ENCODE measurements at places on chromosomes 16 and 17. TPM values are rescaled to one million over a fixed set of nuclear protein-coding genes. Genes with fewer than 3 reads are reported as not detected.

DNA sequence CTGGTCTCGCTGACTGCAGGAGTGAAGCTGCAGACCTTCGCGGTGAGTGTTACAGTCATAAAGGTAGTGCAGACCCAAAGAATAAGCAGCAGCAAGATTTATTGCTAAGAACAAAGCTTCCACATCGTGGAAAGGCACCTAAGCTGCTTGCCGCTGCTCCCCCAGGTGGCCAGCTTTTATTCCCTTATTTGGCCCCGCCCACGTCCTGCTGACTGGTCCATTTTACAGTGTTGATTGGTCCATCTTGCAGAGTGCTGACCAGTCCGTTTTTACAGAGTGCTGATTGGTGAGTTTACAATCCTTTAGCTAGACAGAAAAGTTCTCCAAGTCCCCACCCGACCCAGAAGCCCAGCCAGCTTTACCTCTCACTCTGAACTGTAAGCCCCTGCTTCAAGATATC is 227.8 kb downstream of the ABCC12 start:
- no peak for DNase-seq

The HSD11B2 gene
- not detected for total RNA-seq

- DNase-seq = no peak
Measured at GRCh38 chr17:46097497-46097896, 95.7 kb downstream of the KANSL1 start.

DNA sequence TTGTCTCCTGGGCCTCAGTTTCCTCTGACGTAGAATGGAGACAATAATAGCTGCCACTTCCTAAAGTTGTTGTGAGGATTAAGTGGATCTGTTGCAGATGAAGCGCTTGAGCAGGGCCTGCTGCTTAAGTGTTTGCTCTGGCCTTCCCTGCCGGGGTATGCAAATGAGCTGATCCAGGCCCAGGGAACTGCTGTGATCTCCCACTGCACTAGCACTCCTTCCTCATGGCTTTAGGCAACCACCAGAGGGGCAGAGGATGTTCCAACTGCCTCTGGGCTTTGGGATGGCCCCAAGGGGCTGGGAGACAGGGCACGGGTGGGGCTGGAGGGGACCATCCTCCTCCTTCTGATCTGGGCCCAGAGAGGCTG is 6.2 kb downstream of the SBK1 start:
- no peak for DNase-seq

DNA sequence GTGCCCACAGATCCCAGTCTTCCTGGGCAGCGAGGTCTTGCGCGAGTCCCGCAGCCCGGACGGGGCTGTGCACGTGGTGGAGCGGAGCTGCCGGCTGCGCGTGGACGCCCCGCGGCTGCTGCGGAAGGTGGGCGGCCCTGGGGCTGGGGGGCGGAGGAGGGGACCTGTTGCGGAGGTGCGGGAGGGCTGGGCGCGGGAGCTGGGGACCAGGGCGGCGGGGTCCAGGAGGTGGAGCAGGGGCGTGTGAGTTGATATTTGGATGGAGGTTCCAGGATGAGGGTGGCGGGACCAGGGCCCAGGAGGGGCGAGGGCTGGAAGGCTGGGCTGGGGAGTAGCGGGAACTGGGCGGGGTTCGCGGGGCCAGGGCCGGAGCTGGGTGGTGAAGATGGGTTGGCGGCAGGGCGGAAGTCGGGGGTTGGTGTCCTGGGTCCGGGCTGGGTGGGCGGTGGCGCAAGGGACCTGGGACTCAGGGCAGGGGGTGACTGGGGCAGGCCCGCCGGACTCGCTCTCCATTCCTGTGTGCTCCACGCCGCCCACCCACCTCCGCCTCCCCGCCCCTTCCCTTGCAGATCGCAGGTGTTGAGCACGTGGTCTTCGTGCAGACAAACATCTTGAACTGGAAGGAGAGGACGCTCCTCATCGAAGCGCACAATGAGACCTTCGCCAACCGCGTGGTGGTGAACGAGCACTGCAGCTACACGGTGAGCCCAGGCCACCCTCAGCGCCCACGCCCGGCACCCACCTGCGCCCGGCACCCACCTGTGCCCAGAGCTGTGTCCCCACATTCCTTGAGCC is 29.6 kb downstream of the SEC14L5 start:
- DNase-seq = no peak

The PRSS8 gene
- not detected for total RNA-seq

DNA sequence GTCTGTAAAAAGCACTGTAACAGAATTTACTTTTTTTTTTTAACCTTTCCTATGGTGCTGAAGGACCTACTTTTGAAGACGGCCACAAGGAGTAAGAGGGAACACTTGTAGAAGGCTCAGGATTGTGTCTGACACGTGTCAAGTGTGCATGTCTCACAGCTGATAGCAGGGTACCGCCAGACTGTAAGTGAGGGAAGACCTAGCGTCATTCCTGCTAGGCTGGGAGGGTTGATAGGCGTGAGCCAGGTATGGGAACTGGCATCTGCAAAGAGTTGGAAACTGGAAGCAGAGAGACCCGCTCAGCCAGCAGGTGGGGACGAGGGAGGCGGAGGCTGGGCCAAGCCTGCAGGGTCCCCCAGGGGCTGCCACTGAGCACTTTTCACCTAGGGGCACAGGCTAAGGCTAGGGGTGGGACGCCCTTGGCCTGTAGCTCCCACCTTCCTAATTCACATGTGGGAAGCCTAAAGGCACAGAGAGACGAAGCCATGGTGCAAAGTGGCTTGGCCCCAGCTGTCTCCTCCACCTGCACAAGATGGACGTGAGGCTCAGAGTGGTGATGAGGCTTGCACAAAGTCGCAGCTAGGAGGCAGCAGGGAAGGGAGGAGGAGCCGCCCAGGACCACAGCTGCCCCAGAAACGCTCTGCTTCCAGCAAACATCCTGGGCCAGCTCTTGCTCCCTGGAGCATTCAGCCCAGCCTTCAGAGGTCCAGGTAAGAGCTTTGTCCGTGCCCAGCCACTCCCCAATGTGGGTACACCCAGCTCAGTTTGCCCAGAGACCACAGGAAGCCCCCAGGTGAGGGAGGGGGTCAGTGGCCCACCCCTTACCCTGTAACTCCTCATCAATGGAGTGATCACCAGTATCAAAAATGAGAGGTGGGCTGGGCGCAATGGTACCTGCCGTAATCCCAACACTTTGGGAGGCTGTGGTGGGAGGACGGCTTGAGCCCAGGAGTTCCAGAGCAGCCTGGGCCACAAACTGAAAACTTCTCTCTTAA is 18.9 kb downstream of the VASN start:
- DNase-seq = no peak

The PAFAH1B1 gene
- 70.3 TPM for total RNA-seq

All from G401 (cell line).